ENCODE measurements at places on chromosomes 12 and 14. TPM values are rescaled to one million over a fixed set of nuclear protein-coding genes. Genes with fewer than 3 reads are reported as not detected.

Gene RABGGTA
- 20.2 TPM for total RNA-seq

Gene OTUB2
- total RNA-seq: 1.6 TPM

Gene PCK2
- 12.5 TPM for total RNA-seq

Gene ZBTB42
- 0.88 TPM for total RNA-seq

Gene TBX3
- total RNA-seq: 61.6 TPM

Gene KCNH3
- 0.24 TPM for total RNA-seq

Gene SLC15A4
- total RNA-seq: 23.2 TPM
